H1 (cell line): ENCODE measurements at places on chromosomes 12 and 14.
A peak's percentile ranks its signal among the peaks of the same experiment; 100 is the strongest.

DNA sequence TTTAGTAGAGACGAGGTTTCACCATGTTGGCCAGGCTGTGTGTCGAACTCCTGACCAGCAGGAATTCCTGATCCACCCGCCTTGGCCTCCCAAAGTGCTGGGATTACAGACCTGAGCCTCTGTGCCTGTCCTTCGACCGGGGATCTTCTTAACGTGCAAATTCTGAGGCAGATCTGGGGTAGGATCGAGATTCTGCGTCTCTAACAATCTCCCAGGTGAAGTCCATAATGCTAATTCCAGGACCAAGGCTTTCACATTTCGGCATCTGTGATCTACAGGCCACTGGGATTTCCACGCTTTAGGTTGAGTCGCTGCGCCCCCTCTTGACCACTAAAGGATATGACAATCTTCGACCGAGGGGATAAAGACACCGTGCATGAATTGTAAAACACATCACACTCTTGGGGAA lies 24.8 kb downstream of the FOS start:
- peak; percentile 65 for DNase-seq

DNA sequence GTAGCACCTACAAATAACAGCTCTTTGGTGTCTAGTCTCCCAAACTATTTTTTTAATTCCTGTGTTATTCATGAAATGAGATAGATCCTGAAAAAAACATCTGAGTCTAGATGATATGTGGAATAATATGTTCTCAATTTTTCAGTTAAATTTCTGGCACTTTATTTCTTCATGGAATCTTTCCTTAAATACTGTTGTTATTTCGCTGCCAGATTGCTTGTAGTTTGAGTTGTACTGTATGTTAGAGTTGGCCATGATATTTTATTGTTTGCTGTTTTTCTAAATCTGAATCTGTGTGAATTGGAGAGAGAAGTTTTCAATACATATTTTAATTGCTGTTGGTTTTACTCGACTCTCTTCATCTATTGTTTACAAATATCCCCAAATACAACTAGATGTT lies 500.5 kb downstream of the EGLN3 start:
- DNase-seq, result no peak

GRCh38 chr12:122021822-122022392 lies at the start of gene BCL7A:
Gene BCL7A, plus strand, starts transcription at chr12:122021884. Its CDS starts 208 bp downstream, at chr12:122022092.
- peak; percentile 68 for DNase-seq

GRCh38 chr12:113461666-113462065 lies 10.0 kb downstream of the LHX5 start:
- no peak for DNase-seq

- peak; percentile 10 for DNase-seq
Observed at GRCh38 chr14:36857136-36857535, 195.5 kb downstream of the PAX9 start.

DNA sequence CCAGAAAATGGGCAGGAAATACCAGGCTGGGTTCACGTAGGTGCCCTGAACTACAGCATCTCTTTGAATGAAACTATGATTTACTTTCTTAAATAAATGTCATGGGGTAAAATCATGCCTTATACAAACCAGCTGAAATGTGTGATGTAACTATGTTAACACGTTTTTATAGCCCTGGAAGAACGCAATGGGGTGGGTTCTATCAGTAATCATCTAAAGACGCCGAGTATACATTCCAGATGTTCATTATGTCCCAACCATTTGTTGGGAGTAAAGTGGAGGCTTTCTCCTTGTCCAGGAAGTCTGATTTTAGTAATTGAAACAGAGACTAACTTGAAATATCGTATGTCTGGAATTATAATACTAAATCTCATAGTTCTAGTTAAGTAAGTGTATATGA lies 16.2 kb upstream of the IGF1 start:
- DNase-seq, result no peak

- DNase-seq, result no peak
Observed at GRCh38 chr12:48185181-48185919, 1.9 kb downstream of the CCDC184 start.

- DNase-seq, result no peak
Observed at GRCh38 chr14:74457565-74457895, 31.5 kb upstream of the SYNDIG1L start.

GRCh38 chr14:72880164-72880563 lies 13.7 kb downstream of the DPF3 start:
- no peak for DNase-seq

DNA sequence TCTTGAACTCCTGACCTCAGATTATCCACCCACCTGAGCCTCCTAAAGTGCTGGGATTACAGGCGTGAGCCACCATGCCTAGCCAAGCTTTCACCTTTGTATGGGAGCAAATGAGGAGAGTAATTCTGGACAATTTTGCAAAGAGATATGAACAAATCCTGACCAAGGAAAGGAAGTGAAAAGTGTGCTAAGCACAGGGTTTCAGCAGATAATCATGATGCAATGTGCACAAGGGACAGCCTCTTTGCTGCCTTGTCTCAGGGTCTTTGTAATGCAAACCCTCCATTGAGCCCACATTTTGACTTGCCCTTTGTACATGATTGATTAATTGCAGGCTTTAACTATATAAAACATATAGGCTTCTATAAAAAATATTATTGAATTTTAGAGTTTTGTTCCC lies 9.2 kb upstream of the PYGL start:
- no peak for DNase-seq

GRCh38 chr14:67060546-67060945 lies 128.7 kb upstream of the GARIN2 start:
- DNase-seq, result no peak

- DNase-seq, result no peak
Observed at GRCh38 chr12:51972422-51972812, 20.9 kb downstream of the ACVR1B start.

GRCh38 chr14:75389679-75390078 lies 38.1 kb upstream of the JDP2 start:
- no peak for DNase-seq

- DNase-seq, result no peak
Observed at GRCh38 chr14:22780105-22780679, 13.7 kb downstream of the OXA1L start.

DNA sequence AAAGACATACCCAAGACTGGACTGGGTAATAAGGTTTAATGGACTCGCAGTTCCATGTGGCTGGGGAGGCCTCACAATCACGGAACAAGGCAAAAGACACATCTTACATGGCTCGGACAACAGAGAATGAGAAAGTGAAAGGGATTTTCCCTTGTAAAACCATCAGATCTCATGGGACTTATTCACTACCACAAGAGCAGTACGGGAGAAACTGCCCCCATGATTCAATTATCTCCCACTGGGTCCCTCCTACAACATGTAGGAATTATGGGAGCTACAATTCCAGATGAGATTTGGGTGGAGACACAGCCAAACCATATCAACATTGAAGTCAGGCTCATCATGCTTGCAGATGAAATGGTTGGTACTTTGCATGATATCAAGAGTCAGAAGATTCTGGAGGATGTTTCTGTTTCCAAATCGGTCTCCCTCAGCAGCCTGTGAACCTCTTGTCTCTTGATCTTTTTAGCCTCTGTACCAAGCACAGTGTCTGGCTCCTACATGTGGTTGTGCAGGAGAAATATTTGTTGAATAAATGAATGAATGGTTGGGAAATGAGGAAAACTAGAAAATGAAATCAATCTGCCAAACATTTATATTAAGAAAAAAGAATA lies 98.6 kb downstream of the VRK1 start:
- no peak for DNase-seq

GRCh38 chr12:1398673-1399072 lies 195.7 kb downstream of the FBXL14 start:
- no peak for DNase-seq

GRCh38 chr14:72111911-72112310 lies 179.7 kb downstream of the RGS6 start:
- DNase-seq, result no peak

DNA sequence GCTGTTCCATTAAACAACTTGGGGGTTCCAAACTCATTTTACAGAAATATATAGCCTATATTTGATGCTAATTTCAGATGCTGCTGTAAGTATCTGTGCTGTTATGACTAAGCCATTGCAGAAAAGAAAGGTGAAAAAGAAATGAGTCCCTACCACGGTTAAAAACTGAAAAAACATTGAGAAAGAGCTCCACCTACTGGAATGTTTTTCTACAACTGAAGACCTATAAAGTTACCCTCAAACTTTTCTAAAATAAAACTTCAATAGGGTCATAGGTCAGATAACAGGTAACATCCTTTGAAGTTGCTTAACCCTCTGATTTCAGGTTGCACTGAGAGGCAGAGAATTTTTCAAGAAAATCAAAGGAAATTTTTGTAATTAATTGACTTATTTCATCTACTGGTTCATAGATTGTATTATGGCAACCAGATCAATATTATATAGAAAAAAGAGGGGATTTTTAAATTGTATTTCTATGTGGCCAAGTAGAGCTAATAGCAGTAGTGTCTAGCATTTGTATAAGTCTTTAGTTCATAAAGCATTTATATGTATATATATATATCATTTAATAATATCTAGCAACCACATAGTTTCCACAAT lies 279.9 kb downstream of the RPS29 start:
- DNase-seq, result no peak

DNA sequence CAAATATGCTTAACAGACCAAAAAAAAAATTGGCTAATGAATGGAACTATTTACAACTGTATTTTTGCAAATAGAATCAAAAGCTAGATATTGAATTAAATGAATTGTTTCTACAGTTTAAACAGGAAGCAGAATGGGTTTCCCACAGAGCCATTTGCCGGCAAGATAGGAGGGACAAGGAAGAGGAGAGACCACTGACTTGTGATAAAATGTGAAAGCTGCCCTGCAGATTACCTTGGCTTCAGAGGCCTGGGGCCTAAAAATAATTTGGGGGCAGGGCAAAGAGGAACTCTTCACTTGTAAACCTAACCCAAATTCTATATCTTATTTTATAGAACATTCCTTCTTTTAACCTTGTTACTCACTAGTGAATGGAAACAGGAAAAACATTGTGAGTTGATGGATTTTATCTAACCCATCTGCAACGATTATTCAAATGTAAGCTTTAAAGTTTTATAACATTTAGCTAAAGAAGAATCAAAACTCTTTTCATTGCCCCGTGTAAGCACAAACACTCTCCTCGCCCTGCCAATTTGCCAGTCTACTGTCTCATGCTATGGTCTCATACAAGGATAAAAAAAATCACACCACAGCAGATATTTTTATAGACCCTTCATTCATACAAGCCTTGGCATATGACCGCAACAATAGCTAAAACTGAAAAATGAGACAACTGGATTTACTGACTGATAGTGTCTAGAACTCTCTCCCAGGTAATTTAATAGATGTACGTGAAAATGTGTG lies 49.5 kb upstream of the MDM1 start:
- DNase-seq, result no peak

- peak; percentile 6 for DNase-seq
Observed at GRCh38 chr12:34405286-34406227, 383.3 kb downstream of the ALG10 start.

GRCh38 chr14:99884834-99885648 lies 91.8 kb downstream of the EML1 start:
- DNase-seq, result no peak

- no peak for DNase-seq
Observed at GRCh38 chr14:52873694-52874093, 77.2 kb downstream of the FERMT2 start.

- DNase-seq, result no peak
Observed at GRCh38 chr14:61418746-61419145, 97.4 kb downstream of the PRKCH start.

- DNase-seq, result no peak
Observed at GRCh38 chr12:70560671-70561070, 76.6 kb downstream of the PTPRB start.

DNA sequence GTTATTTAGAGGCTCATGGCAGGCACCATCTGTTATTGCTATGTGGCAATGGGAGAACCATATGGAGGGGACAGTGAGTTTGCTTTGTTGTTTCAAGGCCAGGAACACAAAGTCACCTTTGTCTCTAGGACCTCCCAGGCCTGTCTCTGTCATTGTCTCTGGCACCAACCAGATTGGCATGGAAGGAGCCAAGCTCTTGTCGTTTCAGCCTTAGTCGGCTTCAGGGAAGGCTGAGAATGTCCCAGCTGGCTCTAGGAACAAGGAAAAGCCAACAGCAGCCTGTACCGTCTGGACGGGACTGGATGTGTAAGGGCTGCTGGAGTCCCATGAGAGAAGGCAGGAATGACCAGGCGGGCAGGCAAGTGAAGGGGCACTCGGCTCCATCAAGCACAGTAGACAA lies 29.2 kb downstream of the RPH3A start:
- no peak for DNase-seq

DNA sequence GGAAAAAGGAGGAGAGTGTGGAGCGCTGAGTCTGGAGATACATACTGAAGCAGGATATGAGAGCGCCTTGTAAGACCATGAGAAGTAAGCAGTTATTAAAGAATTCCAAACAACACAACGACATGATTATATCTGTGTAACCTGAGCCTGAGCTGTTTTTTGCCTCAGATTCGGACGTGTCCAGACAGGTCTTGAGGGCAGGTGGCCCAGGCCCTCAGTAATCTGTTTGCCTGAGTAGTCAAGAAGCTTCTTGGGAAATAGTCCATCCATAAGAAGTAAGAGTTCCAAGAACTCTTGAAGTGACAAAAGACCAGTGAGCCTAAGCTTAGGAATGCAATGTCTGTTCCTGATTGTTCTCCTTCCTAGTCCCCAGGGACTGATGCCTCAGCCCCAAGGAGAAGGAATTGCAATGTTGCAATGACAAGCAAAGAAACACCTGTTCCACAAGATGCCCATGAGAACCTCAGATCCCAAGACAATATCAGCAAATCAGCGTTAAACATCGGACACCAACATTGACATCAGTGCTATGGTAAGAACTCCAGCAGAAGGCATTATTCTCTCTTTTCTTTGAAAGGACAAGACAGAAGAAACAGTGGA lies 34.7 kb upstream of the ADAMTS20 start:
- no peak for DNase-seq

DNA sequence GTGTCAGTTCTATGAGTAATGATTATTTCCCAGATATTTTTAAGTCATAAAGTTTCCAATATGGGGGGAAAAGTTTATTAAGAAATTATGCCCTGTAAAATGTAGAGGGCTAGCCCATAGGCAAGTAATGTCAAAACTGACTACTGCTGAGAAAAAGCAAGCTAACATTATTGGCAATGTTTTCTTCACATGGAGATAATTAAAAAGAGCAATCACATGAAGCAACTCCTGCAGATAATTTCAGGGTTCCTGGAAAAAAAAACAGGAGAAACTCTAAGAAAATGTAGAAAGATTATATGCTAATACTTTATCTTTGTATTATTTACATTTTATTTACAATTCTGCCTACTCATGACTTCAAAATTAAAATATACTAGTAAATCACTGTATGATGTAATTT lies 39.8 kb downstream of the PPP1R12A start:
- DNase-seq, result no peak

DNA sequence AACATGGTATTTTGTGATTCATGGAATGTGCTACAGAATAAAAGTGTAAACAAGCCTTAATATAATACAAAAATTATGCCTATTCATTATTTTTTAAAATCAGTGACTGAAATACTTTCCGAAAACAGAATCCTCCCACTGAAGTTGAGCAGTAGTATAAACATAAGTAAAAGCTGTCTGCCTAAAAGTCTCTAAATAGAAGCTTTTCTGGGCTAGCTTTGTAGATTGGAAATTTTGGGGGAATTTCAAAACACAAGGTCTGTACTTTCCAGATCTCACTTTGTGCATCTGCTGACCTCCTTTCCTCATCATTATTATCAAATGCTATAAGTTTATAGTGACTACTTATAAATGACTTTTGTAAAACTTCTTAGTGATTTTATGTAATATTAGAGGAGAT lies 80.4 kb upstream of the TRHDE start:
- DNase-seq, result no peak
